Airway epithelial cell (primary cell): ENCODE measurements at places on chromosomes 16 and 17. TPM values are rescaled to one million over a fixed set of nuclear protein-coding genes. Genes with fewer than 3 reads are reported as not detected.

Gene CSHL1
- total RNA-seq: not detected in 2 replicates

Gene TMEM170A
- total RNA-seq: 15.4 and 17.6 TPM in 2 replicates

Gene TRPV2
- 2.9 and 3.9 TPM in 2 replicates for total RNA-seq

Gene TP53TG3F
- total RNA-seq: not detected in 2 replicates

Gene DVL2
- 44.9 and 52.6 TPM in 2 replicates for total RNA-seq

Gene PYY
- total RNA-seq: not detected in 2 replicates

Gene CBX2
- total RNA-seq: 3.9 and 5.8 TPM in 2 replicates

Gene NOS2
- not detected in 2 replicates for total RNA-seq

Gene TBKBP1
- total RNA-seq: 6.3 and 7.1 TPM in 2 replicates

Gene DNAH17
- total RNA-seq: not detected in 2 replicates

Gene PIEZO1
- 192 and 206 TPM in 2 replicates for total RNA-seq

Gene CES3
- 0.99 and 1.5 TPM in 2 replicates for total RNA-seq

Gene SLC38A8
- not detected in 2 replicates for total RNA-seq

Gene GP1BA
- not detected in 2 replicates for total RNA-seq

Gene PKMYT1
- 52.6 and 82.7 TPM in 2 replicates for total RNA-seq

Gene SOST
- total RNA-seq: not detected in 2 replicates

Gene CTF1
- total RNA-seq: 1.6 and 2.5 TPM in 2 replicates

Gene CENPV
- total RNA-seq: 20.8 and 22.2 TPM in 2 replicates

Gene GPR179
- not detected in 2 replicates for total RNA-seq

Gene HOXB1
- total RNA-seq: not detected in 2 replicates

Gene BCO1
- total RNA-seq: not detected in 2 replicates

Gene MAF
- 16.7 and 18.7 TPM in 2 replicates for total RNA-seq

Gene ANKS4B
- not detected in 2 replicates for total RNA-seq

Gene LCAT
- 3.4 and 7.1 TPM in 2 replicates for total RNA-seq

Gene PTX4
- not detected in 2 replicates for total RNA-seq

Gene PERCC1
- total RNA-seq: not detected in 2 replicates

Gene EVPL
- 101 and 120 TPM in 2 replicates for total RNA-seq

Gene NACA2
- total RNA-seq: not detected in 2 replicates

Gene CD7
- total RNA-seq: 0.14 TPM in 1 of 2 replicates, not detected in the other

Gene KRT33A
- total RNA-seq: 0.35 TPM in 1 of 2 replicates, not detected in the other

Gene AANAT
- not detected in 2 replicates for total RNA-seq

Gene ITGB3
- 0.85 and 0.88 TPM in 2 replicates for total RNA-seq

Gene HCRT
- not detected in 2 replicates for total RNA-seq

Gene EXOC3L1
- total RNA-seq: 0.99 TPM in 1 of 2 replicates, not detected in the other

Gene RPL13
- 6,182 and 10,475 TPM in 2 replicates for total RNA-seq

Gene LRRC37A
- total RNA-seq: 0.49 and 0.93 TPM in 2 replicates

Gene DRC3
- total RNA-seq: 0.21 TPM in 1 of 2 replicates, not detected in the other
